ENCODE measurements at places on chromosomes 6 and 20.

DNA sequence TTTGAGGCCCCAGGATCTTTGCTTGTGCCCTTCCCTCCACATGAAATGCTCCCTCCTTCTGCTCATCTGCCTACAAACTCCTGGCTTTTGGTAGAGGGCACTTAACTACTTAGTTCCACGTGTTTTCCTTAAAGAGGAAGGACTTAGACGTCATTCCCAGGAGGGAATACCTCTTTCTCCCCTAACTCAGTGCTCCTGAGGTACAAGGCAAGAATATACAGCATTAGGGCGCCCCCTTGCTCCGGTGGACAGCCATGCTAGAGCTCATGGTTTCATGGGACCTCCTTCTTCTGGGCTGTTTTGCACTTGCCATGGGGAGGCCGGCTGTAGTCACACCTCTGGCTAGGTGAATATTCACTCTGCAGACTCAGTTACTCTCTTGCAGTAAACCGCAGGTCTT lies 93.8 kb upstream of the LY86 start:
- DNase-seq, result peak; percentile 23

GRCh38 chr6:41497573-41497972 lies 48.6 kb upstream of the FOXP4 start:
- no peak for DNase-seq

DNA sequence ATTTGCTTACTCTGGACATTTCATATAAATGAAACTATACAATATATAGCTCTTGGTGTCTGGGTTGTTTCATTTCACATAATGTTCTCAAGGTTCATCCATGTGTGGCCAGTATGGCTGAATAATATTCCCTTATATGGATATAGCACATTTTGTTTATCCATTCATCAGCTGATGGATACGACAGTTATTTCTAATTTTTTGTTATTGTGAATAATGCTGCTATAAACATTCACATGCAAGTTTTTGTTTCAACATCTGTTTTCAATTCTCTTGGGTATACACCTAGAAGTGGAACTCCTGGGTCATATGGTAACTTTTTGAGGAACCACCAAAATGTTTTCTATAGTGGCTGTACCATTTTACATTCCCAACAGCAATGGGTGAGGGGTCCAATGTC lies 101.1 kb downstream of the CDK19 start:
- DNase-seq, result no peak

- no peak for DNase-seq
These were observed 354.7 kb upstream of the KHDRBS2 start for GRCh38 chr6:62640749-62641148.

DNA sequence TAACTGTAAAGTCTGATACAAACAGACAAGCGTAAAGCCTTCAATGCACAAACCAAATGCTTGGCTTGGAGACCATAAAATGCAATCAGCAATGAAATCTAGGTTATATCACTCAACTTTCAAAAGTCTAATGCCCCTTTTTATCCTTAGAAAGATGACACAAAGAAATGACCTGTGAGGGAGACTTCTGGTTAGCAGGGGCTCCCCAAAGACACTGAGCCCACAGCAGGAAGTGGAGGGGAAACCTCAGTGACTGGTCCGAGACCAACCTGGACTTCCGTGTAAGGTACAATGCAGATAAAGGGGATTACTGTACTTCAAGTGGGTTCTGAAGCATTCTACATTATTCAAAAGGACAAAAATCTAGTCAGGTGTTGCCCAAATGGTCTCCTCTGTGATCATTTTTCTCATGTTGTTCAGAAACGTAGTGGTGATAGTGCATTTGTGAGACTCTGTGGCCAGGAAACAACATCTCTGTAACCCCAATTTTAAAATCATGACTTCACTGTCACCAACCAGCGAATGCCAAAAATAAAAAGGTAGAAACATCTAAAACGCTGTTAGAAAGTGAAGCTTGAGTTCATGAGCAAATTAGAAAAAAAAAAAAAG lies 88.2 kb downstream of the HIVEP2 start:
- no peak for DNase-seq

- DNase-seq, result no peak
These were observed 54.7 kb downstream of the GFOD1 start for GRCh38 chr6:13432526-13433184.

DNA sequence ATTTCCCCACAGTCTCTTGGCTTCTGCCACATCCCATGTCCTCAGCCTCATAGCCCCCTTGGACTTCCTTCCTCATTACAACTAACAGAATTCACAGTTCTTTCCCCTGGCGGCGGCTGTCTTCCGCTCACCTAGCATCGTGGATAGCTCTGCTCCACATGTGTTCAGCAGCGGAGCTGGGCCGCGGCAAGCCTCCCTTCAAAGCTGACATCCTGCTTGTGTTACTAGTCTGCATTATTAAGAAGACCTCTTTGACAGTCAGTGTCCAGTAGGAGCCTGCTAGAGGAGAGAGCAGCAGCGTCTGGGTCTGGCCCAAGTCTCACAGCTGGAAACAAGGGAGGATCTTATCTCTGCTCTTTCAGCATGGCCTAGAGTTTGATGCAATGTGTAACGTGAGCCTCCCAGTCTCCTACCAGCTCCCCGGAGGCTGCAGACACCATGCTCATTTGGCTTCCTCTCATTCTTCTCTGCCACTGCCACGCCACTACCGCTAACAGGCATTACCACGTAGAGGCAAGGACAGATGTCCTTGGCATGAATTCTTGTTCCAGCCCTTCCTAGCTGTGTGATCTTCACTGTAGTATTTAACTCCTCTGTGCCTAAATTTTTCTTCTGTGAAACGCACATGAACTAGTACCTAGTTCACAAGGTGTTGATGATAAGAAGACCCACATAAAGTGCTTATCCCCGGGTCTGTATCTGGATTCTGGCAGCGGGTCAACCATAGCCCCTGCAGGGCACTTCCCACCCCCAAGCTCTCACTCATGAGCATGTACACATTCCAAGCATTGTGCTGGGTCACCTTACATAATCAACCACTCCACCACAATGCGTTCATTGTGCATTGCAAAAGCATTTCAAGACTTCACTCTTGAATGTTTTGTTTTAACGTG lies 107.1 kb upstream of the BACH2 start:
- DNase-seq, result peak; percentile 78

- DNase-seq, result peak; percentile 97
These were observed 50.3 kb downstream of the FOXA2 start for GRCh38 chr20:22533823-22534751.
